NCI-H345 (cell line): ENCODE measurements at places on chromosomes 16 and 17.

DNA sequence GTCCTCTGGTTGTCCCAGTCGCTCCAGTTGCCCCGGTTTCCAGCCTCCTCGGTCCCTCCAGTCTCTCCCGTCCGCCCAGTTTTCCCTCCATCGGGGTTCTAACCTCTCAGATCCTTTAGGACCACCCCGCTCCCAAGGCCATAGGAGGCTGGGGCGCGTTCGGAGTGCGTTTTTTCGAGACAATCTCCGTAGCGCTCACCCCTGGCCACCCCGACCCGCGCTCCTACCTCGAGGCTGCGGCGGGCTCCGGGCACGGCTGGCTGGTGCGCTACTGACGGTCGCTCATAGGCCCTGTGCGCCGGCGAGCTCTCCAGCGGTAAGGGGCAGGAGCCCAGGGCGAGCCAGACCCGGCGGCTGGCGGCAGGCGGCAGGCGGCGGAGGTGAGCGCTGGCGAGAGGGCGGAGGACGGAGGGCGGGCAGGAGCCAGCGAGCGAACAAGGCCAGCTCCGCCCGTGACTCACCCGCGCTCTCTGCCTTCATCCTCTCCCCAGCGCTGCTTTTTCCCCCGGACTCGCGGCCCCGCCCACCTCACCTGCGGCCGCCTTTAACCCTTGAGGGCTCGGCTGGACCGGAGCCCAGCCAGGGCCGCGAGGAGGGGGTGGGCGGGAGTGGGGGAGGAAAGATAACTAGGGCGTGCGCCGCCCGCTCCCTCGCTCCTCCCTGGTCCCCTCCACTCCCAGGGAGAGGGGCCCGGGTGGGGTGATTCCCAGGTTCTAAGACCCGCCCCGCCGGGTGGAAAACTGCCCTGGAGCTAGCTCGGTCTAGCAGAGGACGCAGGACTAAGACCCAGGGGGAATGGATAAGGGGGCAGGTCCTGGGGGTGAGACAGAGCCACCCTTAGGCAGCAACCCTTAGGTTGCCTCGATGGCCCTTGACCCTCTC lies at the start of gene SP6:
Gene SP6, minus strand, starts transcription at position 472 of the 882 bp plus-strand sequence. CDS start 2,734 bp downstream, outside the sequence.
- DNase-seq = peak; percentile 71

DNA sequence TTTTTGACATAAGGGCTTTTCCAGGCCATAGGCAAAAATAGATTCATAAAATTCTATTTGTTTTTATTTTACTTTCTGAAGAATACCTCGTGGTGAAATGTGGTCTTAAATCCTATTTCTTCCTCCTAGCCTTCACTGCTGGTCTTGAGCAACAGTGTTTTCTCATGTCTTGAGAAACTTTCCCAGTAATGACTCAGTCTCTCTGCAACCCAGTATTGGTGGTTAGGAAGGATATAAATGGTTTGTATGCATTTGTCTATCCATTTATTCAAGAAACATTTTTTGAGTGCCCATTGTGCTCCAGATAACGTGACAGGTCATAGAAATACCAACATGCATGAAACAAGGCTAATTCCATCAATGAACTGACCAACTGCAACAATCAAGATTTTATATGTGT lies 213.9 kb downstream of the TMEM114 start:
- DNase-seq = no peak

- peak; percentile 67 for DNase-seq
Measured at GRCh38 chr17:63446753-63447470, 806 bp upstream of the CYB561 start.

DNA sequence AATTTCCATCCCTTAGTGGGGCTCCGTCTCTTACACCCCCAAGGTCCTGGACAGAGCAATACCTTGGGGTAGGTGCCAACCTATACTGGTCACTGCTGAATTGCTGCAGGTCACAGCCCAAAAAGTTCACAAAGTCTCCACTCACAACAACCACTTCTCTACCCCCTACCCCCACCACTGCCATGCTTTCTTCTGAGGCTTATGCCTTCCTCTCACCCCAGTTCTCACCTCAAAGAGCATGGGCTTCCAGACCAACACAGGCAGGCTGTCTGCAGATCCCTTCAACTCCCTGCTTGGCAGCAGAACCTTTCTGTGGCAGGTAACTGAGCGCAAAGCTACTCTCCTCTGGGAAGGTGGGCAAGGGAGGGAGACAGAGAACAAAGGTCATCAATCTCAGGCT lies 35.5 kb downstream of the C16orf78 start:
- DNase-seq = no peak

- no peak for DNase-seq
Measured at GRCh38 chr17:66976379-66976663, 11.8 kb downstream of the CACNG4 start.

- no peak for DNase-seq
Measured at GRCh38 chr17:19937522-19937921, 40.1 kb downstream of the AKAP10 start.

GRCh38 chr16:76955629-76956028 lies 235.4 kb upstream of the MON1B start:
- no peak for DNase-seq

- no peak for DNase-seq
Measured at GRCh38 chr17:58081646-58082340, 1.4 kb upstream of the DYNLL2 start.

- no peak for DNase-seq
Measured at GRCh38 chr17:55546481-55546880, 35.2 kb upstream of the SMIM36 start.

- DNase-seq = no peak
Measured at GRCh38 chr16:68806981-68807380, 36.4 kb upstream of the TANGO6 start.

- DNase-seq = no peak
Measured at GRCh38 chr17:8464941-8465340, 29.3 kb downstream of the NDEL1 start.

DNA sequence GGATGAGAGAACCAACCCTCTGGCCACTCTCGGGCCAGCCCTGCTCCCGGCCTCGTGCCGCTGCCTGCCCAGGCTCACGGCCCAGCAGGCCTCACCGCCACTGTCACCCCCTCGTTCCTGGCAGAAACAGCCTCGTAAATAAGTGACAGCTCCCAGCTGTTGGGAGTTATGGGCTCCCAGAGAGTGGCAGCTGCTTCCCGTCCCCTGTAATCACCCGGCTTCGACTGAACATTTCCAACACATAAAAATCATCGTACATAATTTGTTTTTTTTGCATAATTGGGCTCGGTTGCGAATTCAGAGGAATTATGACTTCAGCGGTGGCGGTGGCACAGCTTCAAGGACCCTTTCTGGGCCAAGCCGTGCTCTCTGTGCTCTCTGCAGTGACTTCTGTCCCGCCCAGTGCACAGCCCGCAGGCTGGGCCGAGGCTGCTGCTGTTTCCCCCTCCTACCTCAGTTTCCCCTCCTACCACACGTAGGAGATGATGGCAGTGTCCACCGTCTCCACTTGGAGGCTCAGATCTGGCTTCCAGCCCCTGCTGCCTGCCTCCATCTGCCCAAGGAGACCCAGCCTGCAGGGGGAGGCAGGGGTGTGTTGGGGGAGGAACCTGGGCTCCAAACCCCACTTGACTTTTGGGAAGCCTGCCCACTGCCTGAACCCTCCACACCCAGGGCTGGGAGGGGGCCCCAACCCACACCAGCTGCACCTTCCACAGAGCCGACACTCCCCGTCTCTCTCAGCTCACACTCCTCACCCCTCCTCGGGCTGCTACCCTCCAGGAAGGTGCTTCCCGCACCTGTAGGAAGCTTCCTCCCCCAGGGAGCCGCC lies 84.9 kb downstream of the RTN4RL1 start:
- no peak for DNase-seq

DNA sequence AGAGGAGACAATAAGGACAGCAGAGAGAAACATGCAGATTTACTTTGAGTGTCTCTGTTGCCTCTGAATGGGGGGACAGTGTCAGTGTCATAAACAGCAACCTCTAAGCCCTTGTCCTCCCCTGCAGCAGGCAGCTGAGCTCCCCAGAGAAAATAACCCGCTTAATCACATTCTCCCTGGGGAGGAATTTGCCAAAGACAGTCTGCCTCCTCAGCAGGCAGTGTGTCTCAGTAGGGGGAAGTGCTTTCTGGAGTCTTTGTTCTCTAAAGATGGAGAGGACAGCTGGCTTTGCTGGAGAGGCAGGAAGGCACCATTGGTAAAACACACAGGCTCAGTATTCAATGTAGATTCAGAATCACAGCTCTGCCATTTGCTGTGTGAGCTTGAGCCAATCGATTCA lies 16.1 kb downstream of the TEKT5 start:
- peak; percentile 45 for DNase-seq

DNA sequence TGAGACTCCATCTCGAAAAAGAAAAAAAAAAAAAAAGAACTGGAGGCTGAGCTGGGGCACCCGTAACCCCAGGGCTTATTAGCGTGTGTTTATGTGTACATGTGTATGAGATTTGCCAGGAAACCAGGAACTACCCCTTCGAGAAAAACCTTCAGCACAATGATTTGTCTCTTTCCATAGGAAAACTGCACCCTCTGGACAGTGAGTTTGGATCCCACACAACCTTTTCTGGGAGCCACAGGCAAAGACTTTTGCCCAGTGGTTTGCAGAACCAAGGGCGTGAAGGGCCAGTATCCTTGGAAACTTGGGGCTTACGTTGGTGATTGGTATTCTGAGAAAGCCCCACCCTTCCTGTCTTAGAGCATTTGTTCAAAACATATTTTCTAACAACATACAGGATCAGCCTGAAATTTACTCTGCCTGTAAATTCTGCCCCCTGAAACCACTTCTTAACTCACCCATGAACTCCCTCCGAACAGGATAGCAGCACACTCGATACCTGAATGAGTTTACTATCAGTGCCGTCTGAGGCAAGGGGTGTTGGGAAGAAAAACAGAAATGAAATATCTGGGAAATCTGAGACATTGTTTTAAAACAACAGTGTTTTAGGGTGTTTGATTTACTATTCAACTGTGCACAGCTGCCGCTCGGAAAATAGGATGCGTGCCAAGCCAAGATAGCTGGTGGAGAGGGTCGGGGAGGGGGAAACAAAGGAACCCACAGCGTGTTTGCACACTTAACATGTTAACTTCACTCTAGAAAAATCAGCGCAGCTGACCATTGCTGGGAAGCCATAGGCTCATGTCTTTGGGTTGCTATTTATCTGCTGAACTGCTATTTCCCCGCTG lies 40.2 kb upstream of the MAF start:
- DNase-seq = peak; percentile 79

GRCh38 chr17:43759836-43760235 lies 1.2 kb upstream of the SOST start:
- DNase-seq = no peak

GRCh38 chr17:49819651-49820050 lies 28.2 kb downstream of the TAC4 start:
- no peak for DNase-seq

- no peak for DNase-seq
Measured at GRCh38 chr16:14369734-14370598, 260.1 kb downstream of the PARN start.

GRCh38 chr16:4612474-4612931 lies 2.2 kb downstream of the UBALD1 start:
- no peak for DNase-seq

DNA sequence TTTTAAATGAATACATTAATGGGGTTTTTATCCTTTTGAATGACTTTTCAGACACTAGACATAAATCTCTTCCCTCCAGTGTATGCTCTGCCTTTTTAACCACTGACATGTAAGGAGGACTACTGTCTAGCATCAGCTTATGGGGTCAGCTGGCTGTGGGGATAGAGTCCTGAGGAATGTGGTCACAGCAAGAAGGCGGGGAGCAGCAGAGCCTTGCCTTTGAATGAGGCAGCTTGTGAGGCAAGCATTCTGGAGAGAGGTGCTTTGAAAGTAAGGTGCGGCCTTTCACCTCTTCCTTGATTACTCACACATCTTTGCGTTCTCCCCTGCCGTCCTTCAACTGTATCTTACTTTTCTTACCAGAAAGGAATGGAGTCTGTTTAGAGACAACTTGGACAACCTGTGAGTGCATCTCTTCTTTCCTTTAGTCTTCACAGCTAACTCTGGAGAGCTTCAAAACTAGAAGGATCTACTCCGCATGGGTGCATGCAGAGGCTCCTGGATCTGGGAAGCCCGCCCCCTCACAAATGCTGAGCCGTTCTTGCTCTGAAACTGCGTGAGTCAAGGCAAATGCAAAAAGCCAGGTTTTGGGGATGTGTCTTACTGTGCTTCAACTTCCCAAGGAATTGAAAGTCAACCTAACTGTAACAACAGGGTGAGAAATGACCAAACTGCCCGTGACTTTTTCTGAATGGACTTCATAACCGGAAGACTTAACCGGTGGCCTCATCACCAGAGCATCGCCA lies 49.9 kb downstream of the ADCY7 start:
- no peak for DNase-seq

DNA sequence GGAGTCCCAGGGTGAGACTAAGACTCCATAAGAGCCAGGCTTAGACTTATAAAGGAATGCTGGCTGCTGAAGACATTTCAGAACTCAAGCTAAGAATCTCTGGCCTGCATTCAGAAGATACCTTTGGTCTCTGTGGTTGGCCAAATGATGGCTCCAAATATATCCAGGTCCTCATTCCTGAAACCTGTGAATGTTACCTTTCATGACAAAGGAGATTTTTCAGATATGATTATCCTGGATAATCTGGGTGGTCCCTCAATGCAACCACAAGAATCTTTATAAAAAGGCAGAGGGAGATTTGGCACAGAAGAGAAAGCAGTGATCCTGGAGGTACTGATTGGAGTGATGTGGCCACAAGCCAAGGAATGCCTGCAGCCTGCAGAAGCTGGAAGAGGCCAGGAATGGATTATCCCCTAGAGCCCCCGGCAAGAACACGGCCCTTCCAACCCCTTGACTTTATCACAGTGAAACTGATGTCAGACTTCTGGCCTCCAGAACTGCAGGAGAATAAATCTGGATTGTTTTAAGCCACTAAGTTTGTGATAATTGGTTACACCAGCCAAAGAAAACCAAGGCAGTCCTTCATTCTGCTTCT lies 253.3 kb downstream of the SLC39A11 start:
- DNase-seq = no peak

GRCh38 chr17:66399441-66399840 lies 97.0 kb downstream of the PRKCA start:
- no peak for DNase-seq

DNA sequence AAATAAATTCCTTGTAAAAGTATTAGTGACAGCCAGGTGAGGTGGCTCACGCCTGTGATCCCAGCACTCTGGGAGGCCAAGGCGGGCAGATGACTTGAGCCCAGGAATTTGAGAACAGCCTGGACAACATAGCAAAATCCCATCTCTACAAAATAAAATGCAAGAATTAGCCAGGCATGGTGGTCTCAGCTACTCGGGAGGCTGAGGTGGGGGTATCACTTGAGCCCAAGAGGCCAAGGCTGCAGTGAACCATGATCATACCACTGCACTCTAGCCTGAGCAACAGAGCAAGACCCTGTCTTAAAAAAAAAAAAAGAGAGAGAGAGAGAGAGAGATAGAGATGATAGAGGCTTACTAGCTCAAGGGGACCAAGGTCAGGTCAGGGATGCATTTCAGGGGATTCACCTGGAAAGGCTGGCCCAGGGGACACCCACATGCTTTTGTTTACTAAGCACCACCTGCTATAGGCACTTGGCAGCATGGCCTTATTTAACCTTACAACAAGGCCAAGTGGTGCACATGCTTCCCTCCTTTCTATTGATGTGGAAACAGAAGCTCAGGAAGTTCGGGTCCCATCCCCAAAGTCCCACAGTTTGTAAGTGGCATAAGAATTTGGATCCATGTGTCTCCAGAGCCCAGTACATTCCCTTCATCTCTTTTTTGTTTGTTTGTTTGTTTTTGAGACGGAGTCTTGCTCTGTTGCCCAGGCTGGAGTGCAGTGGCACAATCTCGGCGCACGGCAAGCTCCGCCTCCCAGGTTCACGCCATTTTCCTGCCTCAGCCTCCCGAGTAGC lies 12.4 kb upstream of the SRCIN1 start:
- DNase-seq = no peak
